Activated naive CD8-positive, alpha-beta T cell treated with anti-CD3 and anti-CD28 coated beads, Interleukin-2, amount 10 ng/mL, durations not matched to agents 7 days and 5 days (primary cell): ENCODE measurements at places on chromosomes 11 and 22. TPM values are rescaled to one million over a fixed set of nuclear protein-coding genes. Genes with fewer than 3 reads are reported as not detected.

The ACR gene
- total RNA-seq = not detected

The SPECC1L gene
- total RNA-seq = 55.4 TPM

The C22orf39 gene
- 47.4 TPM for total RNA-seq

The TRIM6 gene
- total RNA-seq = 1.5 TPM

The RAB1B gene
- total RNA-seq = 145 TPM

The MYEOV gene
- total RNA-seq = not detected

The LMO1 gene
- total RNA-seq = not detected

The RAB36 gene
- 1.3 TPM for total RNA-seq

The ZP1 gene
- 0.60 TPM for total RNA-seq

The IGLL5 gene
- not detected for total RNA-seq

The CHADL gene
- total RNA-seq = 0.45 TPM

The UPK2 gene
- total RNA-seq = not detected

The PARVB gene
- 39.6 TPM for total RNA-seq

The GRAP2 gene
- total RNA-seq = 263 TPM
